ENCODE measurements at places on chromosomes 16 and 17.

- no peak for DNase-seq
These were observed 585.1 kb upstream of the PSMD7 start for GRCh38 chr16:73711406-73712080.

DNA sequence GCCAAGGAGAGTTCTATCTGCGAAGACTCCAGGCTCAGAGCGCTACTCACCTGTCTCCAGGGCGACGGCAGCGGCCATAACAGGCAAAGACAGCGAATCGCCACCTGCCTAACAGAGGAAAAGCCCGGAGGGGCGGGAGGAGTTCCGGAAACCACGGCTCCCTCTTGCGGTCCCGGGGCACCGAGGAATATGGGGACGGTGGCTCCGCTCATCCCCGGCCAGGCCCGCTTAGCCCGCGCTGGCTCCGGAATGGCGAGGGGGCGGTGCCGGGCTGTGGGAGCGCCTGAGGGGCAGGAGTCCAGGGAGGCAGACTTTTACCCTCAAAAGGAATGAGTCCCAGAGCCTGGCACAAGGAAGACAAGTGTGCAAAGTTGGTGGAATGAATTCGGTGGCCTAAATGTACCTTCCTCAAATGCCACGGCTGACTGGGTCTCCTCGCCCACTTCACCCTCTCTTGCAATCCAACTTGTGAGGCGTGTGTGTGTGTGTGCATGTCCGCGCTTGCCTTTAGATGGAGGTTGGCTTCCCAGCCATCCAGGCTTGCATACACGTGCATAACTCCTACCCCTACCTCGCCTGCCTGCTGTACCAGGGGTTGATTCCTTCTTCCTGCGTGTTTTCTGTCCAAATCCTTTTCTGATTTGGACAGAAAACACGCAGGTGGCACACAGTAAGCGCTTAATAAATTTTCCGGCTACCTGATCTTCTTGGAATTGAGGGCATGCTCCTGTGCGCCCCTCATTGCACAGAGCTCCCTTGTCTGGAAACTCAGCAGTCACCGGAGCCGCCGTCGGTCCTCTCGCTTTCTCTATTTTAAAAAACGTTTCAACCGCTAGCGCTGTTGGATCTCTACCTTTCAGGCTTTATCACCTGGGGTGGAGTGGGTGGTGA, 3.5 kb downstream of the C17orf100 start:
- peak; percentile 38 for DNase-seq

DNA sequence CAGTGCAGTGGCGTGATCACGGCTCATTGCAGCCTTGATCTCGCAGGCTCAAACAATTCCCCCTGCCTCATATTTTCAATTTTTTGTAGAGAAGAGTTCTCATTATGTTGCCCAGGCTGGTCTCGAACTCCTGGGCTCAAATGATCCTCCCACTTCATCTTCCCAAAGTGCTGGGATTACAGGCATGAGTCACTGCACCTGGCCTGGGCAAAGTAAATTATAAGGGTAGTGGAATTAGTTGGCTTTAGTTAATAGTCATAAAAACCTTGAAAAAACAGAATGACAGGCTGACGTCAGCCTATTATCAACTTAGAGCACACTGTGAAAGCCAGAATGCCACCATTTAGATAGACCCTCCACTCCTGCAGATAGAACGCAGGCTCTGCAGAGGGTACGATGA, 43.5 kb upstream of the B4GALNT2 start:
- no peak for DNase-seq

DNA sequence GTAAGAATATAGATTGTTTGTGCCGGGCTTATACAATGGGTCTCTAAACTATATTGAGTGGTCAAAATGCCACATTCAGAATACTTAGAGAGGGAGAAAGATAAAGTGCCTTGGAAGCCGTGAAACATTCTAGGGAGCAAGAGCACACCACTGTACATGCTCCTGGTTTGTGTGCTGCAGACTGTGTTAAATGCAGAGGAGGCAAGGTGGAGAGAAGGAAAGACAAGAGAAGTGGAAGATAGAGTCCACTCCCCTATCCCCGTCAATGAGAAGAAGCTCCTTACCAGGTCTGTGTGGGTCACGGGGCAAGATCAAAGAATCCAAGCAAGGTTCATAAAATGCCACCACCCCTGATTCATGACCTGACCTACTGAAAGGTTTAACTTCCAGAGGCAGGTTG, 267.1 kb upstream of the TBX2 start:
- DNase-seq, result no peak

Data from renal pelvis (tissue), 12 donors.